Caco-2 (cell line): ENCODE measurements at places on chromosomes 1 and 21. TPM values are rescaled to one million over a fixed set of nuclear protein-coding genes. Genes with fewer than 3 reads are reported as not detected.

SLC1A7 gene
- total RNA-seq: not detected in 2 replicates

BMP8B gene
- total RNA-seq: 5.8 and 5.9 TPM in 2 replicates

KISS1 gene
- total RNA-seq: 2.9 and 3.3 TPM in 2 replicates

S100A6 gene
- total RNA-seq: 416 and 432 TPM in 2 replicates

DNA sequence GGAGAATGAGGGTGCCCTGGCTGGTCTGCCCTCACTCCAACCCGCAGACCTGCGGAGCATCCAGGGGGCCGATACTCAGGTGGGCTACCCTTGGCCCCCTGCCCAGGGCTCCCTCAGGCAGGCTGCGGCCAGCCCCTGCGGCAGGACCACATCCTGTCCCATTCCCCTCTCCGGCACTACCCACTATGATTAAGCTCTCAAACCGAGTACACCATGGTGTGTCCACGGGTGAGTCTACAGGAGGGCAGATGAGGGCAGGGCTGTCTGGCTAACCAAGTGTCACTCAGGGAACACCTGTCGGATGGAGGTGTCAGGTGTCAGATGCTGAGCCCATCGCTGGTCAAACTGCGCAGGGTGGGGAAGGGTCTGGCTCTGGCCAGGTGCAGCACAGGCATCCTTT lies 47.2 kb downstream of the SLC66A1 start:
- DNase-seq: no peak

- DNase-seq: no peak
Observed at GRCh38 chr1:231364192-231364591, 26.1 kb downstream of the SPRTN start.

DNA sequence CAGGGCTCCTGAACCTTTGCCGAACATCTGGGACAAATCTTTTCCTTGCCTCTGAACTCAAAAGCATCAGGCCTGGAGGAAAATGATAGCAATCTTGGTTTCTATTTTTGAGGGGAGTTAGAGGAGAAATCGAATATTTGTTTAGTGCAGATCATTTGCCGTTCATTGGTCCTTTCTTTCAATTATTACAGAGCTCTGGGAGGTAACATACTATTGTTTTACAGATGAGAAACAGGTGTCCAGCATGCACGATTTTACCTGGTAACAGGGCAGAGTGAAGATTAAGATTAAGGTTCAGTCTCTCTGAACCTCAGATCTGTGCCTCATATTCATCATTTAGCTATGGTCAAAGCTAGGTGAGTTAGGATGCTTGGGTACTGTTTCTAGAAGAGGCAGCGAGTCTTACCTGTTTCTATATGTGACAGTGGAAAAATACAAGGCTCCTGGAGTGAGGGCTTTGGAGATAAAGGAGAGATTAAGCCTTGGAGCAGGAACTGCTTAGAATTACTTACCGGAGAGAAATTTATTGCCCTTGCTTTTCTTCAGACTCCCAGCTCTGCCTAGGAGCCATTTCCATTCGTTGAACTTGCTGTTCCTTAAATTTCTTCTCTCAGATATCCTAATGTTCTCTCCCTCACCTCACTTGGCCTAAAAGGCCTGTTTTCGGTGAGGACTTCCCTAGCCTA lies 1.4 kb downstream of the PRCC start:
- no peak for DNase-seq

GRCh38 chr1:41830726-41831125 lies 88.0 kb downstream of the HIVEP3 start:
- no peak for DNase-seq

DNA sequence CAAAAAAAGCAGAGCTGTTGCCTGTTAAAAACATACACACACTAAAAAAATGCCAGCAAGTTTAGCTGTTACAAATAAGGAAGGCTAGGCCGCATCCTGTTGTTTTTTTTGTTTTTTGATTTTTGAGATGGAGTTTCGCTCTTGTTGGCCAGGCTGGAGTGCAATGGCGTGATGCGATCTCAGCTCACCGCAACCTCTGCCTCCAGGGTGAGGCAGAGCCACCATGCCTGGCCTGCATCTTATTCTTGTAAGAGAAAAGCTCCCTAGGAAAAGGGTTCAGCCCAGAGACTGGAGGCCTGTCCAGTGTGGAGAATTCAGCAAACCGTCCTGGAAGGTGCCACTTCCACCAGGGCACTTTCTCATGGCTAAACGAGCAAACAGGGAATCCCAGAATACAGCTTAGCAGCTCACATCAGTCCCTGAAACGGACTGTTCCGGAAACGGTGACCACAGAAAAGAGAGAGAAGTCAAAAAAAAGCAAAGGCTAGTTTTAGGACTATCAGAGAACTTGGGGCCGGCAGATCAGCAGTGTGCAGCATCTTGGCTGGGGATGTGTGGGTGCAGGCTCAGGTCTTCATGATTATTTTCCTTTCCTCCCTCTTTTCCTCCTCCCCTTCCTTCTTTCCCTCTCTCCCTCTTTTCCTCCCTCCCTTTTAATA lies 283.6 kb downstream of the AJAP1 start:
- DNase-seq: no peak

GRCh38 chr1:178506669-178507068 lies 6.2 kb upstream of the TEX35 start:
- peak; percentile 67 for DNase-seq

- DNase-seq: no peak
Observed at GRCh38 chr1:234499943-234500245, 20.9 kb upstream of the TARBP1 start.

DNA sequence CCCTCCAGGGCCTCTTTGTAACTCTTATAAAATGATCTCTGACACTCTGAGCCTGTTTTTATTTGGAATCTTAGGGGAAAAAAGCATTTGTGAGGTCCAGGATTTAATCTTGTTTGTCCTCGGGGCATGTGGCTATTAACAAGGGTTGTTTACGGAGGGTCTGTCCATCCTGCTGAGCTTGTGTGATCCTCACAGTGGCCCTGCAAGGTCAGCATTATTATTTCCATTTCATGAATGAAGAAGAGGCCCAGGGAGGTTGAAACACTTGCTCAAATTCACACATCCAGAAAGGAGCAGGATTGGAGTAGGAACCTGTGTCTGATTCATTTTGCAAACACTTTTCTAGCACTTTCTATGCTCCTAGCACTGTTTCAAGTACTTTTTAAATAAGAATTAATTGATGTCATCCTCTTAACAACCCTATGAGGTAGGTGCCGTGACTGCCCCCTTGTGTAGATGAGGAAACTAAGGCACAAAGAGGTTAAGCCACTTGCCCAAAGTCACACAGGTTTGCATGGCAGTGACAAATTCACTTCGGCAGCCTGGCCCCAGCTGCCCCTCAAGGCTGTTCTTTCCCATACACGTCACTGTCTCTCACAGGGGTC lies 178.9 kb downstream of the MIS18A start:
- DNase-seq: no peak

DNA sequence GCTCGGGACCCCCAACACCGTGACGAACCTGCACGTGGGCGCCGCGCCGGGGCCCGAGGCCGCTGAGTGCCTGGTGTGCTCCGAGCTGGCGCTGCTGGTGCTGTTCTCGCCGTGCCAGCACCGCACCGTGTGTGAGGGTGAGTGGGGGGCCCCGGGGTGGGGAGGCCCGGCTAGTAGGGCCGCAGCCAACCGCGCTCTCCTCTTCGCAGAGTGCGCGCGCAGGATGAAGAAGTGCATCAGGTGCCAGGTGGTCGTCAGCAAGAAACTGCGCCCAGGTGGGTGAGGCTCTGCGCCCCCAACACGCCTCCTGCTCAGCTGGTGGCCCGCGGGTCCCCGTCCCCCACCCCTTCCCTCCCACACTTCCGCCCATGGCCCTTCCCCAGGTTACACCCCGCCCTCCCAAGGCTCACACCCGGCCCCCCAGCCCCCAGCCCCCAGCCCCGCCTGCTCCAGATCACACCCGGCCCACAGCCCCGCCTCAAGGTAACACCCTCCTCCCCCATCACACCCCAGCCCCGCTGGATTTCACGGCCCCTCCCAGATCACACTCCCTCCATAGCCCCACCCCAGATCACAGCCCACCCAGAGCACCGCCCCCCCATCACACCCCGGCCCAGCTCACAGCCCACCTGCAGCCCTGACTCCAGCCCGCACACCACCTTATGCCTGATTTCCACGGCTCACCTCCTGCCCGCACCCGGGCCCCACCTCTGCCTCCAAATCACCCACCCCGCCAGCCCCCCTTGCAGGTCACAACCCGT lies 2.4 kb upstream of the MMP23B start:
- no peak for DNase-seq

DNA sequence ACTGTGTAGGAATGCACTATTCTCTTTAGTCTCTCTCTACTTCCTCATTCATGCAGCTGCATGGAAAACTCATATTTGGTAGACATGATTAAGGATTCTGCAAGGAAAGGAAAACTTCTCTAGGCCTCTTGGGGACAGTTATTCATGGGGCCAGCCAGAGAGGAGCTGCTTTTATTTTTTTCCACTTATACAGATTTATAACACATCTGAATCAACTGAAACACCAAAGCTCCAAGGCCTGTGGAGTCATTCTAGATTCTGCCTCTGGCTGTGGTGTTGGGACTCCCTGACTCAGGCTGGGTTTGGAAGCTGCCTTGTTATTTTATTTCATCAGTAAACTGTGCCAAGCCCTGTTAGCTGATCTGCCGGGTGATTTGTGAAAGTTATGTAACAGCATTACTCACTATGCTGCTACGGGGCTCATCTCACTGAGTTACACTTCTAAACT lies 83.9 kb upstream of the EDEM3 start:
- no peak for DNase-seq

DNA sequence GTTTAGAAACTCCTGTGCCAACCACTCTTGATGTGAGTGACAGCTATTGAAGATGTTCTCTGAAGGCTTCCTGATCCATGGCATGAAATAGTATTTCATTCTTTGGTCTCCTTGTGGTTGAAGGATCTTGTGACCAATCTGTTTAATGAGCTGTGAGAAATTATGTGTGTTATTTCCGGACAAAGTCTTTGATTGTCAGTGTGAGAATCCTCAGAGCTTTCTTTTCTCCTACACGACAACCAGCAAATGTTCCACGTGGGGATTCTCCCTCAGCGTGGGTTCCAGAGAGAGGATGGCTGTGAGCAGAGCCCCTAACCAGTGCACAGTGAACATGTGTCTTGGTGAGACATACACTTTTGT lies 45.0 kb upstream of the HOOK1 start:
- DNase-seq: no peak

DNA sequence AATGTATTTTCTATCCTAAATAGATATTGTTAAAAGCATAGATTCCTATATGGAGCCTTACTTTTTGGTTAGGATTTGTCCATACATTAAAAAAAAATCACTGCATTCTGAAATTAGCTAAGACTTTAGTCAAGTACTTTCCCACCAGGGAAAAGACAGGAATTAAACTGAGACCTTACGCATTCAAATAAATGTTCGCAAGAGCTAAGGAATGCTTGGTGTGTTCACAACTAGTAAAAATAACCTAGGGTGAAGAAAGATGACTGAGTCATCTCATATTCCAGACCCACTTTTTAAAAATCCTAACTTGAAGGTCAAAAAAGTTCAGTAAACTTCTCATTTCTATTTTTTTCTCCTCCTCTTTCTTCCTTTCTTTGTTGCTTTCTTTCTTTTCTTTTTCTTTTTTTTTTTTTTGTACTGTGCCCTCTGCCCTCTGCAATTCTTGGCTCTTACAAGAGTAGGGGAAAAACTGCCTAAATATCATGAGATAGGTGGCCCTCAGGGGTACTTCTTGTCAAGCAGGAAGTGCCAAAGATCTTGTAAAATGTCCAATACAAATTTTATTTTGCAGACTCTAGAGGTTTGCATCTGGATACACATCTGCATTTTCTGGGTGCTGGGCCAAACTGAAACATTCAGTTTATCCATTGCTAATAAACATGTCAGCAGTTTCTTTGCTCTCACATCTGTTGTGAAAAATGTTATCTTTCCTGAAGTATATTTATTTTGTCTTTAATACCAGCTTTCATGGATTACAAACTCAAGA lies 121.4 kb upstream of the GORAB start:
- no peak for DNase-seq

GRCh38 chr1:179953974-179954492 lies 577 bp upstream of the CEP350 start:
- DNase-seq: no peak

GRCh38 chr1:206131037-206131436 lies 13.8 kb upstream of the AVPR1B start:
- no peak for DNase-seq

DNA sequence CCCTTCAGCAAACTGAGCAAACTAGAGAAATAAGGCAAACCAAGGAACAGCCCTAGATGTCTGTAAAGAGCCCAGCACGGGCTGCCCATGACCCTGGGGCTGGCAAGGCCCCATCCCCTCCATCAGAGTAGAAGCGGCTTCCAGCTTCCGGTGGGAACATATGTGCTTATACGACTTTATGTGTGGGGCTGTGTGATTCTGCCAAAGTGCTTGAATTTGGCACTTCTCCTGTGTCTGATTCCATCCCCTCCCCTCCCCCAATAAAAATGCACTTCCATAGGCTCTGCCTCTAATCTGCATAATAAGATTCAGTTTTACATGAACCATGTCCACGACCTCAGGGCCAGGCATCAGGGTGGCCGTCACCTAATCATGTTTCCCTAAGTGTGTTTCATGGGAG lies 236.6 kb downstream of the DSCAM start:
- DNase-seq: no peak

DNA sequence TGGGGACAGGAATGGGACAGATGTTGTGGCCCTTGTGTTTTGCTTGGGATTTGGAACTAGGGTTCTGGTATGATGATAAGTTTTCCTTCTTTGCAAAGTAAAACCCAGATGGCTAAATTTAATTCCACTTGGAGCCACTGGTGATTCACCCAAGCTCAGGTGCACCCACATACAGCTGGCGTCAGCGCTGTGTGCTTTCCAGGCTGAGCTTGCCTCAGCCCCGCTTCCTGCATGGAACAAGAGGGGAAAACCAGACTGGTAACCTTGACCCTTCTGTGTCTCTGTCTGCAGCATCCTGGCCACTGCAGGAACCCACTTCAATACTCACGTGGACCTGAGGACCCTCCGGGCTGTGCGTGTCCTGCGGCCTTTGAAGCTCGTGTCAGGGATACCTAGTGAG lies 94.2 kb downstream of the CACNA1E start:
- no peak for DNase-seq

- no peak for DNase-seq
Observed at GRCh38 chr1:218048828-218049420, 236.2 kb upstream of the RRP15 start.

DNA sequence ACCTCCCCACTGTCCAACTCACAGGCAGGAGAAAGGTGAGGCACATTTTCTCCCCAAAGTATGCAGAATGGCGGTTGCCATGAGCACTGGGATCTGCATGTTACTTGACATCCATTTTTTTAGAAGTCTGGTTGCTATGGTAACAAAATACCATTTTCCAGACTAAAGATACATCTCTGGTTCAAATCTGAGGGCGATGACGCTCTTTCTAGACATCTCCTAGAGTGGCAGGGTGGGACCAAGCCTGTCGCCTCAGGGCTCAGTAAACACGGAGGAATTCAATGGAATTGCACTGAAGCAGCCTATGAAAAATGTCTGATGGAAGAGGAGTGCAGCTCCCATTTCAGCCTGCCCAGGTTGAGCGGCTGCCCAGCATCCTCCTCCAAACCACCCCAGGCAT lies 21.5 kb upstream of the FAM43B start:
- DNase-seq: no peak

DNA sequence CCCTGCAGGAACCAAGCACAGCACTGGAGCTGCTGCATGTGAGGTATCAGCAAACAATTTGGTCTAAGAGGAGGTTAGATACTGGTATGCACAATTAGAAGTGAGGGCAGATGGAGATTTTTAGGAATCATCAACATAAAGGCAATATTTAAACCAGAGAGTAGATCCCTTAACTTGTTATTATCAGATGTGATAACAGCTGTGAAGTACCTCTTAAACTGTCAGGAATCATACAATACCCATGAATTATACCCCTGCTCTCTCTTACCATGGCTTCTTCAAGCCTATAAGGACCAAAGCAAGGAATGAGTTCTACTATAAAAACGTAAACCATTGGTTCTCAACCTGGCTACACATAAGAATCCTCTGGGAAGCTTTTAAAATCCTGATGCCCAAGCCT lies 3.9 kb downstream of the BCAR3 start:
- no peak for DNase-seq
